ENCODE measurements at places on chromosomes 7 and 10.

DNA sequence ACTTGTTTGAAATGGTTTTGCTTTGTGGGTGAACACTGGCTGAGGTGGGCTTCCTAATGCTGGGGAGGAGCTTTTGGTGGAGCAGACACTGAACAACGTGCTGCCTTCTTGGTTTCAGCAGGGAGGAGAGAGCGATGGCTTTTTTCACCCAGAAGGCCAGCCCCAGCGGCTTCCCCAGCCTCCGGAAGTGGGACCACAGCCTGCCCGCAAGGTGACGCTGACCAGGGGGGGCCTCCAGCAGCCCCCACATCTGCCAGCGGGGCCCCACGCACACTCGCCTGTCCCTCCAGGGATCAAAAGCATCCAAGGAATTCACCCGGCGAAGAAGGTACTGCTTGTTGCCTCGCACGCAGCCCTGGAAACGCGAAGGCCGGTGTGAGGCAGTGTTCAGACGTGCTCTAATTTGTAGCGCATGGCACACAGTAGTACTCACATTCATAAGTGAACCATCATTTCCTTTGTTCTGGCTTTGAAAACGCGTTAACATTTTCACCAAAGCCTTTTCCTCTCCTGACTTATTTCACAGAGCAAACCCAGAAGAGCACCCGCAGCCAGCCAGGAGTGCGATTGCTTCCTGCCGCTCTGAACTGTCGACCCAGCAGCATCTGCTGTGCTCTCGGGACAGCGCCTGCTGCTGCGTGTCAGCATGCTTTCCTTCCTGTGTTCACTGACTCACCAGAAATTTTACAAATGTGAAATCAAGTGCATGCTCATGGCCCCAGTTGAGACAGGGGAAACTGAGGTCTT, 48.4 kb downstream of the SHH start:
- no peak for DNase-seq

DNA sequence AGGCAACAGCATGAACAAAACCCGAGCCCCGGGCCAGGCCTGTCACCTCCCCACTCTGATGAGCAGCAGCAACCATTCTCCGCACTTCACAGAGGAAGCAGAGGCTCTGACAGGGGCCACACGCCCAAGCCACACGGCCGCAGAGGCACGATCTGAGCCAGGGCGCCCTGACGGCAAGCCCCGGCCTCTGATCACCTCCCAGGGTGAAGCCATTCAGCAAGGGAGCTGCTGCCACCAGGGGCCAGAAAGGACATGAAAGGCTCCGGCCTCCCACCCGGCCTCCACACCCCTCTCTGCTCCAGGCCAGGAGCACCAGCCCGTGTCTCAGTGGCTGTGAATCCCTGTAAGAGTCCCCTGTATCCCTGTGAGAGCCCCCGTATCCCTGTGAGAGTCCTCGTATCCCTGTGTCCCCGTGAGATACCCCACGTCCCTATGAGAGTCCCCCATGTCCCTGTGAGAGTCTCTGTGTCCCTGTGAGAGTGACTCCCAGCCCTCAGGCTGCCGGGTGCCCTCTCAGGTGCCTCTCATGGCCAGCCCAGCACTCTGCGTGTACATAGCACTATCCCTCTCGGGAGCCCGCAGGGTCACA, 187.8 kb downstream of the MAD1L1 start:
- no peak for DNase-seq

- no peak for DNase-seq
These were observed 16.1 kb downstream of the DRGX start for GRCh38 chr10:49379596-49380410.

DNA sequence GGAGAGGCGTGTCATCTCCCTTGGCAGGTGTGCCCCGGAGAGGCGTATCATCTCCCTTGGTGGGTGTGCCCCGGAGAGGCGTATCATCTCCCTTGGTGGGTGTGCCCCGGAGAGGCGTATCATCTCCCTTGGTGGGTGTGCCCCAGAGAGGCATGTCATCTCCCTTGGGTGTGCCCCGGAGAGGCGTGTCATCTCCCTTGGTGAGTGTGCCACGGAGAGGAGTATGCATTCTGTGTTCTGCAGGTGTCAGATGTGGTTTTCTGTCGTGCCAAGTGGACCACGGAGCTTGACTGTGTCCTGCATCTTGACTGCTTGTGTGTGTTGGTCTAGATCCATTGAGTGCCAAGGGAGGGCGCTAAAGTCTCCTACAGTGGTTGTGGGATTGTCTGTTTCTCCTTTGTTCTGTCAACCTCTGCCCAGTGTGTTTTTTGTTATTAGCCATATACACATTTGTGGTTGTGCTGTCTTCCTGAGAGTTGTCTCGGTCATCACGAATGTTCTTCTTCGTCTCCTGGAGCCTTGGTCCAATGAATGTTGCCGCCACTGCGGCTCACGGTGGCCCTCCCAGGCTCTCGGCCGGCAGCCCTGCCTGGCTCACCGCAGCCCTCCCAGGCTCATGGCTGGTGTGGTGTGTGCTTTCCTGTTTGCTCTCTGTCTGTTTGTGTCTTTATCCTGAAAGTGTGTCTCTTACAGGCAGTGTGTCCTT, 96.8 kb downstream of the INPP5A start:
- DNase-seq = no peak

DNA sequence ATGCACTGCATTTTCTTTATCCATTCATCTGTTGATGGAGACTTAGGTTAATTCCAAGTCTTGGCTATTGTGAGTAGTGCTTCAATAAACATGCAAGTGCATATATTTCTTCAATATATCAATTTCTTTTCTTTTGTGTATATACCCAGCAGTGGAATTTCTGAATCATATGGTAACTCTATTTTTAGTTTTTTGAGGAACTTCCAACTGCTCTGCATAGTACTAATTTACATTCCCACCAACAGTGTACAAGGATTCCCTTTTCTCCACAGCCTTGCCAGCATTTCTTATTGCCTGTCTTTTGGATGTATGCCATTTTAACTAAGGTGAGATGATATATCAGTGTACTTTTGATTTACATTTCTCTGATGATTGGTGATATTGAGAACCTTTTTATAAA, 145.2 kb downstream of the LYZL1 start:
- no peak for DNase-seq

DNA sequence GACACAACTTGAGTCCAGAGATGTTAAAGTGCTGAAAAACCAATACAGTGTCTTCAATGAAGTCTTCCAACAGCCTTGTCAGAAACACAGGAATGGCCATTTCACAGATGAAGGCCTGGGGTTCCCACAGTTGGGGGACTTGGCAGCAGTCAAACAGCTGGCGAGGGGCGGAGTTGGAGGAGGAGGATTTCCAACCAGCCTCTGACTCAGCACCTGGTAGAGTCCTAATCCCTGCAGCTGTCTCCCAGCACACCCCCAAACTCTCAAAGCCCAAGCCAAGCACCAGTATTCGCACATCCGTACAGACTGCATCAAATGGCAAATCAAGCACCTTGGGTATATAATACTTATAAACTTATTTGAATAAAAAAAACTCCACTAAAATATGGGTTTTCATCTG, 28.0 kb downstream of the CTBP2 start:
- no peak for DNase-seq

DNA sequence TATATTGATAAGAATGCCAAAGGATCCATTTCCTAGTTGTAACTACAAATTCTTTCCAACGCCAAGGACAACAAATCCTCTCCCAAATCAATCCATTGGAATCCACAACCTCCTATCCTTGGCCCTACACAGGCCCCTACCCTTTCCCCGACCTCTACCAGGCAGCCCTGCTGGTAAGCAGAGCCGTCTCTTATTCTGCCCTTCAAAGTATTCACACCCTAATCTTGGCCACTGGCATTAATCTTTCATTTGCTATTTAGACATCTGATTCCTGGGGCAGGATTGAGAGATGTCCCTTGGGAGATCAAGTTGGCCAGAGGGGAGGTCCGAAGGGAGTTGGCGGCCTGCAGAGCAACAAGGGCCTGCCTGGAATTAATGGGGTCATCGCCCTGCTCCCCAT, 161.4 kb downstream of the PLXNA4 start:
- no peak for DNase-seq

- DNase-seq = no peak
These were observed 6.1 kb downstream of the IMPDH1 start for GRCh38 chr7:128403676-128404075.
